ENCODE measurements at places on chromosomes 5 and 9. TPM values are rescaled to one million over a fixed set of nuclear protein-coding genes. Genes with fewer than 3 reads are reported as not detected.

- DNase-seq, result no peak
Measured at GRCh38 chr9:124758691-124759090, 12.4 kb downstream of the NR6A1 start.

GRCh38 chr5:127419683-127420257, 97.7 kb upstream of the PRRC1 start:
- DNase-seq, result no peak

- DNase-seq, result no peak
Measured at GRCh38 chr9:85452841-85453240, 288.9 kb downstream of the AGTPBP1 start.

- DNase-seq, result no peak
Measured at GRCh38 chr5:132592521-132592920, 35.7 kb downstream of the RAD50 start.

GRCh38 chr5:176570044-176570443, 20.9 kb downstream of the CDHR2 start:
- DNase-seq, result no peak

DNA sequence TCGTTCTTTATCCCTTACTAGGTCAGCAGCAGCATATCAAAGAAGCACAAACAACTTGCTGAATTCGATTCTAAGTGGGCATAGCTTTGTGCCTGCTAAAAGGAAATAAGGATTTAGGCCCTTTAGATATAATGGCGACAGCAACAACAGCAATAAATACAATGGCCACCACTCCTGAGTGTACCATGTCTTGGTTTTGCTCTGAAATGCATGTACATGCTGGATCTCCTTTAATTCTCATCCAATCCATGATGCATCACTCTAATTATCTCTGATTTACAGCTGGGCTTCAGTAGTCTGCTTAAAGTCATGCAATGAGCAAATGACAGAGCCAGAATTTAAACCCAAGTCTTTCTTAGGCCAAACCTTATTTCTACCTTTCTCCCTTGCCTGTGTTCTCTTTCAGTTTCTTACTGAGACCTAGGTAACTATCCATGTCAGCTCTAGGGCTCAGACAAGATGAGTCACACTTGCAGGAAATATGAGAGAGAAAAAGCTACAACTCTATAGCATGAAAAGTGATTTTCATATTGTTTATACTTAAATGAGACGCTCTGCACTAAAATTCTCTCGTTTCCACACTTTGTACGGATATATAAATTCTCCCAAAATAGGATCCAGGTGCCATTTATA, 111.8 kb downstream of the HMHB1 start:
- DNase-seq, result no peak

DNA sequence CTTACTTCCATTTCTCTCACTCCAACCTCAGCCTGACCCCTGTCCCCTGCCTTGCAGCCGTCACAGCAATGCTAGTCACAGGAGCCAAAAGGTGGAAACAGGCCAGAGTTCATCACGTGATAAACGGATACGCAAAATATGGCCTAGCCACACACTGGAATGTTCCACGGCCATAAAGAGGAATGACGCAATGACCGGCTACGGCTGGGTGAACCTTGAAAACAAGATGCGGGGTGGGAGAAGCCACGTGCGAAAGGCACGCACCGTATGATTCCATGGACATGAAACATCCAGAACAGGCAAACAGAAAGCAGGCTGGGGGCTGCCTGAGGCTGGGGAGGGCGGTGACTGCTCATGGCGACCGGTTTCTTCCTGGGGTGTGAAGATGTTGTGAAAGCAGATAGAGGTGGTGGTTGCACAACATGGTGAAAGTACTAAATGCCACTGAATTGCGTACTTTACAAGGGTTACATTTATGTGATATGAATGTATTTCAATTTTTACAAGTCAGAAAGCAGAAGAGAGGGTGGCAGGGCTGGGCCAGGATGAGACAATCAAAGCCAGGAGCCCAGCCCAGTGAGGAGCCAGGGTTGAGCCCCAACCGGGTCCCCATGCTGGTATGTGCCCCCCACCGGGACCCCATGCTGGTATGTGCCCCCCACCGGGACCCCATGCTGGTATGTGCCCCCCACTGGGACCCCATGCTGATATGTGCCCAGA, 117.8 kb upstream of the SARDH start:
- DNase-seq, result peak; percentile 82

GRCh38 chr5:80195837-80196400, 59.9 kb downstream of the SERINC5 start:
- DNase-seq, result no peak

- DNase-seq, result no peak
Measured at GRCh38 chr9:8825585-8826147, 1026.1 kb upstream of the DMAC1 start.

GRCh38 chr5:66171349-66172344, 27.5 kb downstream of the SREK1 start:
- no peak for DNase-seq

- DNase-seq, result no peak
Measured at GRCh38 chr9:19782005-19782404, 6.8 kb downstream of the SLC24A2 start.

DNA sequence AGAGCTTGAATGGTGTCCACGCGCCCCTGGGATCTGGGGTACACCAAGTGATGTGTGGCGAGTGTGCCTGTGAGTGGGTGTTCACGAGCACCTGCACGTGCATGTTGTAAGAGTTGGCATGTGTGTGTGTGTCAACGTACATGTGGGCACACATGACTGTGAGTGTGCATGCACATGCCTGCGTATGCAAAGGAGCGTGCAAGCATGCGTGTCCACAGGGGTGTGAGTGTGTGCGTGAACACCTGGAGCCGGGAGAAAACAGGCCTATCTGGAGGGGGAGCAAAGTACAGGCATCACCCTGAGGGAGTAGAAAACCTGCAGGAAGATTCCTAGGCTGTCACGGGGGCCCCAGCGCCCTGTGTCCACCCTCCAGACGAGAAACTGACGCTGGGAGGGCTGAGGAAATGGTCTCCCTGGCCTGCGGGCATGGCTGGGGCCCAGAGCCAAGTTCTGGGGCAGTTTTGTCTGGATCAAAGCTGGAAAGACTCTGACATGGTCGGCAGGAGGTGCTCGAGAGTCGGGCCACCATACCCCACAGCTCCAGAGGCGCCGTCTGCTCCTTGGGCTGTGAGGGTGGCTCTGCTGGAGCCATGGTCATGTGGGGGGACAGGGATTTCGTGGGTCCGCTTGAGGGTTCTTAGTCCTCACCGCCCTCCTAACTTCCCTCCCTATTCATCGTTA, 31.8 kb downstream of the PTGES start:
- DNase-seq, result no peak

GRCh38 chr5:81021951-81022687, 62.0 kb downstream of the RASGRF2 start:
- DNase-seq, result no peak

GRCh38 chr5:66306105-66306843, 162.2 kb downstream of the SREK1 start:
- DNase-seq, result no peak

GRCh38 chr5:73495772-73496335, 2.4 kb upstream of the BTF3 start:
- DNase-seq, result no peak

GRCh38 chr5:172713113-172713808, 57.7 kb downstream of the DUSP1 start:
- DNase-seq, result peak; percentile 79

- DNase-seq, result no peak
Measured at GRCh38 chr5:133870661-133871060, 97.8 kb downstream of the C5orf15 start.

GRCh38 chr9:90074316-90074962, 469.6 kb downstream of the GADD45G start:
- no peak for DNase-seq

DNA sequence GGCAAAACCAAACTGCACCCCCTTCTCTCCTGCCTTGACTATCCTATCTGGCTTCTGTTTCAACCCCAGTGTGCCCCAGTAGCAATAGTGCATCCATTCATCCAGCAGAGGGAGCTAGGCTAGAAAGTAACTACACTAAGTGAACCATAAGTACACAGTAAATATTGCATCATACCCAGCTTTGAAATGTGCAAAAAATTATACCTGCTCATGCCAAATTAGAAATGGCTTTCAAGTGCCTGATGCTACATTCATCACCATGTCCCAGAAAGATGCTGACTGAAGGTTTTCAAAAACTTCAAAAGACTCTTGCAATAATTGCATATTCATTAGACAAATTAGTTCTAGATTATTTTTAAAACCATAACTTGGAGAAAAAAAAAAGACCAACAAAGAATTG, 153.5 kb downstream of the PRELID2 start:
- no peak for DNase-seq

DNA sequence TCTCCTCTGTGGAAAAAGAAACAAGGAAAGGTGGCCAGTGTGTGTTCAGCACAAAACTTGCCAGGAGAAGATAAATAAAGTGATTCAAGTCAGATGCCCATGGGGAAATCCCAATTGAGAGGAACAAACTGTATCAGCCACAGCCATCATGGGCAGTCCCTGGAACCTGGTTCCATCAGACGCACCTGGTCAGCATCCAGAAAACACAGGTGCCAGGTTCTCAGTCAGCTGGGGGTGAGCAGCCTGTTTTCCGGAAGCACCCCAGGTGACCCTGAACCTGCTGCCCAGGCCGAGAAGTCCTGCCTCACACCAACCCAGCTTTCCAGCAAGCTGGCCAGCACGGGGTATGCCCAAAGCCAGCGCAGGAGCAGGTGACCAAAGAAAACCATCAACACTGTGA, 30.5 kb downstream of the PTCH1 start:
- no peak for DNase-seq

GRCh38 chr9:137116728-137117127, 2.2 kb upstream of the DPP7 start:
- no peak for DNase-seq

DNA sequence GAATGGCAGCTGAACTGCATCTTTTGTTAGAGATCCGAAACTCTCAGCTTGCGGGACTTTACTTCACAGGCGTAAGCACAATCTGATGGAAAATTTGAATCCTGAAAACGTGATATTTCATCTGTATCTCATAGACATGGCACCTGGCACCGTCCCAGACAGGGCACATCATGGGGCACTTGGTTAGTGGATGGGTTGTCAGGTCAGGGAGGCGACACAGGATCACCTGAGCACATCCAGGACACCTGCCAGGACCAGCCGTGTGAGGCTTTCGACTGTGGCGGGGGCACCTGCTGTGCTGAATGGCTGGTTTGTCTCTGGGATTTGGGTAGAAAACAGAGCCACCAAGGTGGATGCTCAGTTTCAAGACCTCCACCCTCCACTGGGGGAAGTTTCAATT, 11.3 kb upstream of the ZFP62 start:
- DNase-seq, result no peak

- no peak for DNase-seq
Measured at GRCh38 chr5:179485845-179486575, 64.3 kb upstream of the RUFY1 start.

Gene CDC20B
- not detected for total RNA-seq

Gene HTR4
- total RNA-seq, result 46.6 TPM

Gene OR1J2
- total RNA-seq, result not detected

Gene ALDH7A1
- total RNA-seq, result 19.4 TPM

Gene FAM221B
- not detected for total RNA-seq

Gene SNX18
- total RNA-seq, result 25.6 TPM

All from Peyer's patch (tissue), 4 donors.